ENCODE measurements at places on chromosomes 1 and 21. TPM values are rescaled to one million over a fixed set of nuclear protein-coding genes. Genes with fewer than 3 reads are reported as not detected.

GRCh38 chr1:25766721-25767436 lies 33.1 kb upstream of the SELENON start:
- no peak for DNase-seq

The ASB17 gene
- total RNA-seq = not detected

- no peak for DNase-seq
These were observed 62.8 kb upstream of the PAXBP1 start for GRCh38 chr21:32834211-32834915.

- no peak for DNase-seq
These were observed 3.6 kb upstream of the PRDM16 start for GRCh38 chr1:3065396-3065795.

- no peak for DNase-seq
These were observed 54.7 kb downstream of the MRPS6 start for GRCh38 chr21:34128124-34128523.

DNA sequence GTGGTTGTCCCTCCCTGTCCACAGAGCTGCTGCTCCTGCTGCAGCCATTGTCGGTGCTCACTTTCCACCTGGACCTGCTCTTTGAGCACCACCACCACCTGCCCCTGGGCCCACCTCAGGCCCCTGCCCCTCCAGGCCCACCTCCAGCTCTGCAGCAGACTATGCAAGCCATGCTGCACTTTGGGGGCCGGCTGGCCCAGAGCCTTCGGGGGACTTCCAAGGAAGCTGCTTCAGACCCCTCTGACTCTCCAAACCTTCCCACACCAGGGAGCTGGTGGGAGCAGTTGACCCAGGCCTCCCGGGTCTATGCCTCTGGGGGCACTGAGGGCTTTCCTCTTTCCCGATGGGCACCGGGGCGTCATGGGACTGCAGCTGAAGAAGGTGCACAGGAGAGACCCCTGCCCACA lies 5.9 kb downstream of the RUSC1 start:
- no peak for DNase-seq

GRCh38 chr1:45265244-45265643 lies 58.8 kb upstream of the ZSWIM5 start:
- DNase-seq = no peak

The EBNA1BP2 gene
- total RNA-seq = 91.4 TPM

The OR6K3 gene
- total RNA-seq = not detected

DNA sequence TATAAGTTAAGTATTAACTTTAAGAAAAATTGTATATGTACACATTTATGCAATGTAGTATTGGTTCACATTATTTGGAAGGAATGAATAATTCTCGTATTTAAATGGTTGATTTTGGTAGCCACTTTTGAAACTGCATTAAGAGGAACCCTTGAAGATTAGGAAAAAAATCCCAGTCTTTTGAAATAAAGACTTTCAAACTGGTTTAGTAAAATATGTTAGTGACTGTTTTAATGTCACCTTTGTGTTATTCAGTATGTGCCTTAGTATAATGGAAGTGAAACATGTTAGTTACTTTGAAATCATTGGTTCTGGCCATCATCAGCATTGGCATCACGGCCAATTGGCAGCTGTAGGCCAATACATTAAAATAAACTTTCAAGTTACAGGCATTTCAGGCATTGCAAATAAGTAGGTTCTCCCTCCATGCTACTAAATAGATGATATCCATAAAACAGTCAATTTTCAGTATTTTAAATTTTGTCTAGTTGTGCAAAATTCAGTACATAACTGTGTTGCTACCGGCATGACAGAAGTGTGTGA lies 4.4 kb downstream of the MIER1 start:
- DNase-seq = no peak
